ENCODE measurements at places on chromosomes 6 and 20.

- no peak for DNase-seq
Observed at GRCh38 chr6:16635810-16636602, 125.3 kb downstream of the ATXN1 start.

DNA sequence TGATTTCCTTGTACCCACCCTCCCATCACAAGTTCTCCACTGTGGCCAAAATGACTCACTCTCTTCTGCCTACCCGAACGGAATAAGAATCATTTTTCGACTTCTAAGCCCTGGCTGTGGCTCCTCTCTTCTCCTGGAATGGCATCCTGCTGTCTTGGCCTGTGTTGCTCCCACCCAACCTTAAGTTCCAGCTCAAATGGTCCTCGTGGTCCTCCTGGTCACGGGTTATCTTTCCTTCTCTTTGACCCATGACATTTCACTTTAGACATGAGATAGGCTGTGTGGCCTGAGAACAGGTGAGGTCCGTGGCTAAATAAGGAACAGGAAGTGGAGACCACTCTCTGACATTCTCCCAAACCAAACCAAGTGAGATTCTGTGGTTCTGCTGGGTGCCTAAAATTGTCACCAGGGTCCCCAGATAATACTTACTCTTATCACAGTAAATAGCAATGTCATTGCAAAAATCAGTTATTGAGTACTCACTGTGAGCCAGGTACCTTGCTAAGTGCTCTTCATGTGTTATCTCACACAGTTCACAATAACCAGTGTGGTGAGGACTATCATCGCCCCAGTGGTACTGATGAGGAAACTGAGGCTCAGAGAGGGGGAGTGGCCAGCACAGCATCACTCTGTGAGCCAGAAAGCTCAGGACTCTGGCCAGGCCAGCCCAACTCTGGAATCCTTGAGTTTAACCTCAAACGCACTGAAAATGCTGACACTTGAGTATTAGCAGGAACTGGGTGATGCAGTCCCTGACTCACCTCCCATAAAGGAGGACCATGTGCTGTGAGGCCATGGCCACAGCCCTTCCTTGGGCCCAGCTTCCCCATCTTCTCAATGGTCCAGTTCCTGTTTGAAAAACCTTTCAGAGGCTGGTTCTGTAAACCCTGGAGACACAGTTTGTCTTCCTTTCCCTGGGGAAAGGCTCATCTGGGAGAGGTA, 74.8 kb upstream of the SIRPA start:
- DNase-seq = no peak

DNA sequence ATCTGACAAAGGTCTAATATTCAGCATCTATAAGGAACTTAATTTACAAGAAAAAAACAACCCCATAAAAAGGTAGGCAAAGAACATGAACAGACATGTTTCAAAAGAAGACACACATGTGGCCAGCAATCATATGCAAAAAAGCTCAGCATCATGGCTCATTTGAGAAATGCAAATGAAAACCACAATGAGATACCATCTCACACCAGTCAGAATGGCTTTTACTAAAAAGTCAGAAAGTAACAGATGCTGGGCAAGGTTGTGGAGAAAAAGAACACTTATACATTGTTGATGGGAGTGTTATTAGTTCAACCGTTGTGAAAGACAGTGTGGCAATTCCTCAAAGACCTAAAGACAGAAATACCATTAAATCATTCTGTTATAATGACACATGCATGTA, 289.9 kb upstream of the MMS22L start:
- no peak for DNase-seq

- no peak for DNase-seq
Observed at GRCh38 chr6:22892452-22892851, 323.1 kb downstream of the HDGFL1 start.

DNA sequence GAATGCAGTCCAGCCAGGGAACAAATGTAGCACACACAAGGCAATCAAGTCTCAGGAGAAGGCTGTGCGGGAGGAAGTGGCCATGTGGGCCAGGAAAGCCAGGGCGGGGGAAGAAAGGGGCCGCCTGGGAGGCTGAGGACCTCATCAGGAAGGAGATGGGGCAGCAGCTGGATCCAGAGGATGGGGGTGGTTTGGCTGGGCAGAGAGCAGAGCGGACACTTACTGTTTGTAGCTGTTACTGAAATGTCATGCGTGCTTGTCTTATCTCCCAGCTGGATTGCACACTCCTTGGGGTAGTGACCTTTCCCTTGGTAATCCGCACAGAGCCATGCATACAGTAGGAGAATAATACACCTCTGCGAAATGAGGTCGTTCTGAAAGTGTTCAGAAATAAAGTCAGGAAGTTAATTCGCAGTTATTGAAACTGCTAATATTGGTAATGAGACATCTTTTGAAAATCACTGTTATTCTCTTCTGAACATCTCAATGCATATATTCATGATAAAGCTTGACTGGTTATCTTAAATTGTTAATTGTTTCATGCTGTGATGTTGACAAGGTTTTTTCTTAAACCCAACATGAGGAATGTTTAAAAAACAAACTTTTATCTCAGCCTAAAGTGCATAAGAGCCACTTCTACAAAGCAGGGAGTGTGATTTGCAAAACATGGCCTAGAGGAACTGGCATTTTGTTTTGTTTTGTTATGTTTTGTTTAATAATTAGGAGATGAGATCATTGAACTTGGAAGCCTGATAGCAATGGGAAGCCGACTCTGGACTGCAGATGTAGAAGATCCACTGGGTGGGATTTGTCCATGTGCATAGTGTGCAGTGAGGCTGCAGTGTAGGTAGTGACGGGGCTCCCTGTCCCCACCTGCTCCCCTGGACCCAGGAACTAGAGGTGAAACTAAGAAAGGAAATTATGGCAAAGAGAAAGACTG, 18.0 kb upstream of the MAP3K4 start:
- no peak for DNase-seq

DNA sequence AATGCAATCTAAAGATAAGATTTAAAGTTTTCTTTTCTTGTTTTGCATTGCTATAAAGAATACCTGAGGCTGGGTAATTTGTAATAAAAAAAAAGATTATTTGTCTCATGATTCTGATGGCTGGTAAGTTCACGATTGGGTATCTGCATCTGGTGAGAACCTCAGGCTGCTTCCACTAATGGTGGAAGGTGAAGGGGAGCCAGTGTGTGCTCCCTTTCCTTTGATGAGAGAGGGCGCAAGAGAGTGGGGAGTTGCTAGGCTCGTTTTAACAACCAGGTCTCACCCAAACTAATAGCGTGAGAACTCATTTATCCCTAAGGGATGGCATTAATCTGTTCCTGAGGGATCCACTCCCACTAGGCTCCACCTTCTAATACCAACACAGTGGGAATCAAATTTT, 353.2 kb downstream of the BTBD3 start:
- DNase-seq = no peak

- DNase-seq = no peak
Observed at GRCh38 chr6:79230149-79230548, 4.3 kb downstream of the HMGN3 start.

DNA sequence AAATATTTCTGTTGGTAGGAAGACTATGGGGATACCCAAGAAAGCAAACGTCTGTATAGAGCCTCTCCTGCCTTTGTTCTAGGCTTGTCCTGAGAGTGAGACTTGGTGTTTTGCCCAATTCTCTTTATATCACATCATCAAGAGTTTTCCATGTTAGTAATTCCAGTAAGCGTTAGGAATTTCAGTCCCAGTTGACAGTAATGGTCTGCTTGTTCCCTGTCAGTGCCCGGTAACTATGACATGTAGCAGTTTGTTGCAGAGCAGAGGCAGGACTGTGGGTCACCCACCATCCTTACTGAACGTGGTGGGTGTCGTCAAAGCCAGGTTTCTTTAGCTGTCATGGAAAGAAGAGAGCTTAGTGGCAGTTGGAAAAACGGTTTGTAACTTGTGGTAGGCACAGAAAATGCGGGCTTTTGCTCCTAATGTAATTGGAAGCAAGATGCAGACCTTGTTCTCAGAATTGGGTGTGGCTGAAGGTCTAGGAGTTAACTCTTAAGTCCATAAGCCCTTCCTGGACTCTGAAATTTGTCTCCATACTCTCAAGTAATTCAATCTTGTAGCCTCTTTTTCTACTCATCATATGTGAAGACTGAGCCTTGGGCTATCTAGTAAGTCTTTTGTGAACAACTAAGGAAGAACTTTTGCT, 188.8 kb downstream of the TMEM242 start:
- no peak for DNase-seq

DNA sequence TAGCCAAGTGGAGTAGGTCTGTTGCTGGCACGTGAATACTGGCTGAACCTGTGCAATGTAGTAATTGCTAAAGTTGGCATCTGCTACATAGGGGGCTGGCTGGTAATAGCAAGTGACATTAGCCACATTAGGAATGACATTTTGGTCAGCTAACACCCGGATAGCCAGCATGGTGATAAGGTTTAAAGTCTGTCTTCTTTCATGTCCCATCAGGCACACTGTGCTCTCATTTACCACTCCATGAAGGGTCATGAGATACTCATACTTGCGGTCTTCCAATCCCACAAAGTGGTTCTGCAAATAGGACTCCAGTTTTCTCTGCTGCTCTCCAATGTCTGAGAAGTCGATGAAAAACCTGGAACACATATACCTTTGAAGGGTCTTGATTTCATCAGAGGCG, 2.8 kb downstream of the TENT5A start:
- DNase-seq = no peak

DNA sequence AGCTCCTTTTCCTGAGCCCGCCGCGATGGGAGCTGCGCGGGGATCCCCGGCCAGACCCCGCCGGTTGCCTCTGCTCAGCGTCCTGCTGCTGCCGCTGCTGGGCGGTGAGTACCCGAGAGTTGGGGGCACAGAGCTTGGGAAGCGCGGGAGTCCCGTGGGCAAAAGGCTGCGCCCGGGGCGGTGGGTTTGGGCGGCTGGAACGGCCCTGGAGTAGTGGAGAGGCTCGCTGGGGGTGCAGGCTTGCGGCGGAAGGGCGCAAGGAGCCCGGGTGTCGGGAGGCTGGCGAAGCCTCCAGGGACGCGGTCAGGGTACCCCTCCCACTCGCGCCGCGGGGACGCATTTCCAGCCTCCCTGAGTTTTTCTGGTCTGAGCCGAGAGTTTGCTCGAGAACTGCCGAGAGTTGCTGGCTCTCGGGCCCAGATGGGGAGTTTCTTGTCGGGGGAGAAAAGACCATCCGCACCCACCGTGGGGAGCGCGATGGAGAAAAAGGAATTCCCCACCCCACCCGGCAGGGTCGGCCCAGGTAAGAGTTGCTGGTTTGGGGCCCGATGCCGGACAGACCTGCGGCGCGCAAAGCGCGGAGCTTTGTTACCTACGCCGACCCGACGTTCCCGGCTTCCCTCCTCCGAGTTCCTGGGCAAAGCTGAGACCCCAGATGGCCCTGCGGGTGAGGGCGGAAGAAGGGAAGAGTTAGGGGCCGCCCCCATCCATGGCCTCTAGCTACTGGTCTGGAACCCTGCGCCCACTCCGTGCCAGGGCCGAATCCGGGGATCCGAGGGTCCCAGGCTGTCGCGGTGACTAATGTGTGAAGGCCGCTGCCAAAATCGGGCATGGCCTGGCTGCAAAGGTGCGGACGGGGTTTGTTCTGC, 584 bp downstream of the PTK7 start:
- DNase-seq = no peak

DNA sequence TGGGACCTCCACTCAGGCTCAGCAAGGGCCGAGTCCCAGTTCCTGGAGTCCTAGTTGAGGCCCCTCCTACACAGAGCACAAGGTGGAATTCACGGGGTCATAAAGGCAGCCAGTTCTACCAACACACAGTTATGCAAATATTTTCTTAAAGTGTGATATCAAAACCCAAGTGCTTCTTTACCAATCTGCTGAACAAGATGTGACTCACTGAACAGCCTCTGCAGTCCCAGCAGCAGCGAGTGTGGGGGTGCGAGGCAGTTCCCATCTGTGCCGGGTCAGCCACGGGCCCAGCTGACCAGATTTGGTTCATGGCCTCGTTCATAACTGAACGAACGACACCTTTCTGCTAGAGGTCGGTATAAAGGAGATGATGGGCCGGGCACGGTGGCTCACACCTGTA, 4.5 kb upstream of the TCEA2 start:
- no peak for DNase-seq

- no peak for DNase-seq
Observed at GRCh38 chr6:110422444-110422822, 7.1 kb upstream of the DDO start.

DNA sequence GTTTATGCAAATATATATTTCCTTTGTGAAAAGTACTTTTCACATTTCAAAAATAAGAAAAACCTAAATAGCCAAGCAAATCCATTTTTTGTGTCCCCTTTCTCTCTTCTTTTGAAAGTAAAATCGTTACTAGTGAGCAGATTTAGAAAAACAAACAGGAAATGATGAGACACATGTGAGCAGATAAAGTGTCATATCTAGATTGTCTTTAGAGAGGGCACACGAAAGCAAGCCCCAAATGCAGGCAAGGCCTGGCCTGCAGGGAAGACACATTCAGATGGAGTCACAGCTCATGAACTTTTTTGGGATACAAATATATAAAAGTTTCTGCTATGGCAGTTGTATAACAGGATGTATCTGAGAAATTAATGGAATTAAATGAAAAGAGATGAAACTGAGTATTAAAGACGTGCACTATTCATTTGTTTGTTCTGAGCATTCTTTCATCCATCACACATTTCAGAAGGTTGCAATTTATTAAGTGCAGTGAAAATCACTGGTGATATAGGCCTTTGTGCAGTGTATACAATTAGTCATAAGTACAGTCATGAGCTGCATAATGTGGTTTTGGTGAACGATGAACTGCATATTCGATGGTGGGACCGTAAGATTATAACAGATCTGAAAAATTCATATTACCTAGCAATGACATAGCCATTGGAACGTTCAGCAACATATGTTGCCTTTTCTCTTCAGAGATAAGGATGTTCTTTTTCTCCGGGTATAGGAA, 101.4 kb downstream of the PACRG start:
- DNase-seq = no peak

DNA sequence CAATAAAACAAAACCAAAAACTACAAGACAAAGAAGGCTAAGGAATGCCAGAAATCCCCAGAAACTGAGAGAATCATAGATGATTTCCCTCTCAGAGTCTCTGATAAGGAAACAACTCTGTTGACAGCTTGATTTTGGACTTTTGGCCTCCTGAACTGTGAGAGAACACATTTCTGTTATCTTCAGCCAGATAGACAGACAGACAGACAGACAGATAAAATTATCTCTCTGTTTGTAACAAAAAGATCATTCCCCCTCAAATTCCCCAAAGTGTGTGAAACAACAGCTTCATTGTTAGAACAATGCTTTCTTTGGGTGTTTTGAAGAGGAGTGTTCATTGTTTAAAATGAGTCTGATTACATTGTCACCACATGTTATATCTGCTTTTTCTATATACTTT, 148.2 kb downstream of the BCKDHB start:
- no peak for DNase-seq

- DNase-seq = no peak
Observed at GRCh38 chr6:14965424-14966075, 280.3 kb upstream of the JARID2 start.
